ENCODE measurements at places on chromosomes 7 and 10. TPM values are rescaled to one million over a fixed set of nuclear protein-coding genes. Genes with fewer than 3 reads are reported as not detected.

DNA sequence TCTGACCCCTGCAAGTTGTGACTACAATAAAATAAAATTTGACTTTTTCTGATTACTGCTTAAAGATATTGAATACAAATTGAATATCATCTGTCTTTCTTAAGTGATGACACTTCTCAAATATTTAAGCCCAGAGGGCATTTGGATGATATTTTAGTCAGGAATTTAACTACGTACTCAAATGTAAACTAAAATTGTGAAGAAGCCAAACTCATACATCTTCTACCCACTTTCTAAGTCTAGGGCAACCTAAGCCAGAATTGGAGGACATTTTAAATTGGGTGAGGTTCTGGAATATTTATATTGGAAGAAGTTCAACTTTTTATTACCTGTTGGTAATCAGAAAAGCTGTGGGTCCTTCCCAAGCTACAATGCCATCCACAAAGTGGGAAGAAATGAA is 149.1 kb upstream of the WDR11 start:
- no peaks in the 10 kb centered on the region for H3K36me3 ChIP-seq
- no peak for DNase-seq
- H3K27me3 ChIP-seq: no peaks in the 10 kb centered on the region

- no peak for DNase-seq
- H3K4me3 ChIP-seq: no peak overlapping the region
- no peak overlapping the region for H3K27ac ChIP-seq
- H3K36me3 ChIP-seq: no peaks in the 10 kb centered on the region
- no peaks in the 10 kb centered on the region for H3K4me1 ChIP-seq
Observed at GRCh38 chr10:117884592-117884991, 162.1 kb downstream of the RAB11FIP2 start.

- no peaks in the 10 kb centered on the region for H3K36me3 ChIP-seq
- H3K4me1 ChIP-seq: no peaks in the 10 kb centered on the region
- no peak overlapping the region for H3K4me3 ChIP-seq
- H3K27ac ChIP-seq: no peak overlapping the region
- no peak for DNase-seq
Observed at GRCh38 chr7:157579425-157579824, 242.6 kb downstream of the DNAJB6 start.

DNA sequence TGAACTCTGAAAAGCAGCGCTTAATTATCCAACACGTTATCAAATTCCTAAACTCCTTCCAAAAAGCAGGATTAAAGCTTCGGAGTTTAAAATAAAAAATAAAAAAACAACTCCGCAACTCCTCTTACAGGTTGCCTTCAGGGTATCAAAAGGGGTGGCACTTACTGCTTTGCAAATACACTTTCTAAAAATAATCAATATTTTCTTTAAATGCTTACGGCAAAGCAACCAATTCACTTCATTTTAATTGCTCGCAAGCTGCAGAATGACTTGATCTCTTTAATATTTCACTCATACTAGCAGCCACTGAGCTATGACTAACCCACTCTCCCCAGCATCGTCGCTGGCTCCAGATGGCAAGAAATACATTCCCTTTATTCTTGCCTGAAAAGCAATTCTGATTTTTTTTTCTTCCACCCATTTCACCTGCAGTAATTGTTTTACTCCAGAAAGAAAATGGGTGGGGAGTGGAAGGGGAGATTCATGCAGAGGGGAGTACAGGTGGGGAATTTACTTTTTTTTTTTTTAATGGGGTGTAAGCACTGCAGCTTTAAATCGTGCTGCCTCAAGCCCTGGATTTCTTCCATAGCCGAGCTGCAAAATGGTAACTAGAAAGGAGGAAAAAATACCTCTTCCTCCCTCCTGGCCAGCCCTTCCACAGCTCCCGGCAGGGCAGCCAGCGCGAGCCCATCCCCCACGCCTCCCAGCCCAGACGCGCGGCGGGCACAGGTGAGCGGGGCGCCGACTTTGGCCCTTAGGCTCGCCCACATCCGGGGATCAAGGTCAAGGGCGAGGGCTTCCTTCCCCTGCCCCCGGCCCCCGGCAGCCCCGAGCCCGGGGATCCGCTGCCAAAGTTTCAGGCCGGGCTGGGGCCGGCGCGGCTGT is 54.2 kb upstream of the FHIP2A start:
- H3K27ac ChIP-seq: no peak overlapping the region
- DNase-seq: no peak
- no peaks in the 10 kb centered on the region for H3K27me3 ChIP-seq
- no peaks in the 10 kb centered on the region for H3K36me3 ChIP-seq
- H3K4me1 ChIP-seq: no peaks in the 10 kb centered on the region

GRCh38 chr7:130294314-130294713 is 1.4 kb downstream of the CPA4 start:
- H3K4me1 ChIP-seq: no peaks in the 10 kb centered on the region
- H3K36me3 ChIP-seq: no peaks in the 10 kb centered on the region
- no peak overlapping the region for H3K27ac ChIP-seq
- DNase-seq: no peak

DNA sequence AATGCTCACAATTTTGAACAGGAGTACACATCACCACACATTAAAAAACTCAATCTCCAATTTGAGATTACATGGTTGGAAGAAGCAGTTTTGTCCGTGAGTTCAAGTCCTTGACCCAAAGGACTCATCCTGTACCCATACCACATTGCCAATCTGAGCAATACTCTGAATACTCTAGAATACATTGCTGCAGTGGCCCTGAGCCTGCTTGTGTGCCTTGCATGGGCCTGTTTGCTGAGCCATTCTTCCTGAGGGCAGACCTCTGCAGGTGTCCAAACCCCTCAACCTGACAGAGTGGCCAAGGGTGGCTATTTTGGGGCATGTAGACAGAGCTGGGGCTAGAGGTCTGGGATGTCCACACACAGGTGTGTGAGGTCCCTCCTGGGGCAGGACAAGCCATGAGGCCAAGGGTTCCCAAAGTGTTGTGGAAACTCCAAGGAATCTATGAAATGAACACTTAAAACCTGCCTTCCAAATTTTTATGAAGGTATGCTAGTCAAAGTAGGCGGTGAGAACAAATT is 15.5 kb downstream of the AGMO start:
- no peaks in the 10 kb centered on the region for H3K36me3 ChIP-seq
- H3K27ac ChIP-seq: no peak overlapping the region
- no peaks in the 10 kb centered on the region for H3K4me1 ChIP-seq
- H3K4me3 ChIP-seq: no peak overlapping the region

GRCh38 chr7:38123494-38123893 is 54.6 kb upstream of the STARD3NL start:
- no peak overlapping the region for H3K27ac ChIP-seq
- H3K4me3 ChIP-seq: no peak overlapping the region
- no peaks in the 10 kb centered on the region for H3K36me3 ChIP-seq
- H3K27me3 ChIP-seq: no peaks in the 10 kb centered on the region
- DNase-seq: no peak

DNA sequence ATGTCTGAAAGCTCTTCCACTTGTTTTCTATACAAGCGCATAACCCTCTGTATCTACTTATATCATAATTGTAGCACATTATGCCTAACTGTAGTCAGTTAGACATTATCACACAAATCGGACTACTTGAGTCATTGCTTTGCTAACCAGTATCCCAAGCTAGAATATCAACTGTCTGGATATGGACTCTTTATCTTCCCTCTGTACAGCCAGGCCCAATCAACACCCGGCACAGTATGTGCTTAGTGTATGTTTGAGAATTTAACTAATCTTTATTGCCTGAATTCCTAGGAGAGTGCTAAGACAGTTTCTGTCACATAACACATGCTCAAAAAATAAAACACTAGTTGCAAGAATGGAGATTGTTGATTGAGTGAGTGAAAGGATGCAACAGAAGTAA is 211.2 kb downstream of the ARL4A start:
- no peaks in the 10 kb centered on the region for H3K36me3 ChIP-seq
- no peak for DNase-seq
- no peaks in the 10 kb centered on the region for H3K27me3 ChIP-seq
- no peak overlapping the region for H3K27ac ChIP-seq
- no peaks in the 10 kb centered on the region for H3K4me1 ChIP-seq
- no peak overlapping the region for H3K4me3 ChIP-seq

- no peak overlapping the region for H3K4me3 ChIP-seq
- DNase-seq: no peak
- no peaks in the 10 kb centered on the region for H3K27me3 ChIP-seq
Observed at GRCh38 chr7:29471444-29472138, 92.0 kb upstream of the PRR15 start.

- no peaks in the 10 kb centered on the region for H3K36me3 ChIP-seq
- no peaks in the 10 kb centered on the region for H3K27me3 ChIP-seq
- H3K4me3 ChIP-seq: no peak overlapping the region
- peaks cover 6% of the 10 kb centered on the region for H3K4me1 ChIP-seq
- no peak for DNase-seq
- peak overlapping the region; percentile 21 for H3K27ac ChIP-seq
Observed at GRCh38 chr7:130942211-130942964, 208.4 kb upstream of the KLF14 start.

DNA sequence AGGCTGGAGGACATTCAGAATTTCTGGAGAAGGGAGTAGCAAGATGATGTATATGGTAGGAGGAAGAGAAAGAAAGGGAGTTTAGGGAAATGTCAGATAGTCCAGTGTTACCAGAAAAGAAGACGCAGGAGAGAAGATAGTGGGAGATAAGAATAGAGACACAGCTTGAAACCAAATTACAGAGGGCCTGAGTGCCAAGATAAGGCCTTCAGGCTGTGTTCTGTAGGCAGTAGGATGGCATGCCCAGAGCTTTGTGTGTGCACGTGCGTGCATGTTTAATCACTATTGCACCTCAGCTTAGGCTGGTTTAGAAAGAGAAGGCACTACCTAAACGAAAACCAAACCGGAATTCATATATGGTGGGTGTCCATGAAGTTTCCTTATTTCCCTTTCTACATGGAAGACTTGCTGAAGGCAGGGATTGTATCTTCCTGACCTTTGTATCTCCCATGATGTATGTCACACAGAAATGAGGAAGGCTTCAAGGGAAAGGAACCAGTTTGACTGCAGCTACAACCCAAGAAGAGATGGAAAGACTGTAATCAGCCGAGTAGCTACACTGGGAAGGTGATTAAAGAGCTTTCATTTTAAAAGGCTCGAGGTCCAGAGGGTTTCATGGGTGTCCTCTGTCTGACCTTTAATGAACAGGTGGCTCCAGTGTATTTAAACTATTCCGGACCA is 35.8 kb upstream of the BHLHA15 start:
- H3K4me1 ChIP-seq: no peaks in the 10 kb centered on the region
- no peaks in the 10 kb centered on the region for H3K27me3 ChIP-seq
- H3K36me3 ChIP-seq: peaks cover 5% of the 10 kb centered on the region
- H3K27ac ChIP-seq: no peak overlapping the region

GRCh38 chr7:135074096-135074495 is 73.8 kb upstream of the TMEM140 start:
- H3K27ac ChIP-seq: no peak overlapping the region
- DNase-seq: no peak
- no peak overlapping the region for H3K4me3 ChIP-seq
- no peaks in the 10 kb centered on the region for H3K4me1 ChIP-seq
- no peaks in the 10 kb centered on the region for H3K27me3 ChIP-seq

DNA sequence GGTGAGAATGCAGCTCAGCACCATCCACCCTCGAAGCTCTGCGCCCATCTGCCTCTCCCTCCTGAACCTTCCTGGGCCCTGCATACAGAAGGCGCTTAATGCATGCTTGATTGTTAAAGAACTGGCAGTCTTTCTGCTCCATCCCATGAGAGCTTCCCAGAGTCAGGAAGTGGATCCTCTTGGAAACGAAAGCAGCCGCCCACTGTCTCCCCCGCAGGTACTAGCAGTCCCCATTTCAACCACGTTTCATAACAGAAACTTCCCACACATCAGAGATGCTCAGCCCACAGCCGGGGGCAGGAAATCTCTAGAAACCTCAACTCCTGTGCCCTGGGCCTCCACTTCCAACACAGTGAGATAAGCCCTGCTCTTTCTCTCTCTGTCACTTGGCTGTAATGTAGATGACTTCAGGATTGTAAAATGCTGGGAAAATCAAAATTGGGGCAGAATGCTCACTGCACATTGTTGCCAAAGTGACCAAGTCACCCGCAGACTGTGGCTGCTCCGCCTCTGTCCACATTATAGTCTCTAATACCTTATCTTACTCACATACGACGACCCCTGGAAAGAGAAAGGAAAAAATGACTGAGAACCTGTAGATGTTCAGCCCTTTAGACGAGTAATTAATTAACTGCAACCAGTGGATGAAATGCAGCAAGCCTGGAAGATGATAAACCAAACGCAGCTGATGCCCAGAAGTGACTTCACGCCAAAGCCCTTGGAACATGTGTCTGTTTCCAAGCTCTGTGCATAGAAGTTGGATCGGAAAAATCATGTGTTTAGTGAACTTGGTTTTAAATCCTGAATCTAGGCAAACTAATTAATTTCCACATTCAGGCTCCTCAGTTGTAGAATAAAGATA is 28.5 kb downstream of the GSDME start:
- H3K27me3 ChIP-seq: no peaks in the 10 kb centered on the region
- no peaks in the 10 kb centered on the region for H3K4me1 ChIP-seq
- H3K4me3 ChIP-seq: no peak overlapping the region

DNA sequence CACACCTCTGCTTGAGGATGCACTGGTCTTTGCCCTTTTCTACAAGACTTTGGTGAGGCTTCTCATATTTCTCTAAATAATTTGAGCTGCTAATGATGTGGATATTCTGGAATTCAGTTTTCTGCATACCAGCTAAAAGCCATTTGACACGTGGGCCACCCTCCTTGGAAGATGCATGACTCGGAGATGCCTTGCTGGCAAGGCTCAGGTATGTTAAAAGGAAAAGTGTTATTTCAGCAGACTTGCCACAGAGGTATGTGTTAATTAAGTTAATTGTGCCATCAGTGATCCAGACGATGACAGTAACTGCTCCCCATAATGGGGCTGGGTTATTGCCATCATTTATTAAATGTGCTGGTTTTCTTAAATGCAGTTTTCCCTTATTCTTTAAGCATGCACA is 8.8 kb upstream of the GFRA1 start:
- H3K4me3 ChIP-seq: no peak overlapping the region
- no peaks in the 10 kb centered on the region for H3K27me3 ChIP-seq

GRCh38 chr10:60521974-60522405 is 132.3 kb upstream of the ANK3 start:
- H3K4me1 ChIP-seq: no peaks in the 10 kb centered on the region
- no peak overlapping the region for H3K27ac ChIP-seq
- H3K27me3 ChIP-seq: no peaks in the 10 kb centered on the region
- H3K36me3 ChIP-seq: no peaks in the 10 kb centered on the region
- no peak for DNase-seq

- H3K27ac ChIP-seq: no peak overlapping the region
- H3K4me3 ChIP-seq: no peak overlapping the region
- H3K36me3 ChIP-seq: peaks cover 3% of the 10 kb centered on the region
- DNase-seq: no peak
Observed at GRCh38 chr10:90887555-90887954, 15.8 kb downstream of the RPP30 start.

GRCh38 chr10:113058523-113059370 is 108.7 kb downstream of the TCF7L2 start:
- H3K4me3 ChIP-seq: no peak overlapping the region
- no peaks in the 10 kb centered on the region for H3K36me3 ChIP-seq
- H3K4me1 ChIP-seq: peaks cover 17% of the 10 kb centered on the region
- H3K27me3 ChIP-seq: no peaks in the 10 kb centered on the region
- H3K27ac ChIP-seq: no peak overlapping the region
- DNase-seq: no peak

- no peak overlapping the region for H3K27ac ChIP-seq
- H3K4me1 ChIP-seq: no peaks in the 10 kb centered on the region
- H3K27me3 ChIP-seq: no peaks in the 10 kb centered on the region
- no peaks in the 10 kb centered on the region for H3K36me3 ChIP-seq
Observed at GRCh38 chr7:53458636-53459035, 423.2 kb downstream of the POM121L12 start.

Gene AP1S1
- 26.9 TPM for total RNA-seq

Gene LAMB1
- total RNA-seq: 120 TPM

Gene PPIF
- total RNA-seq: 16.8 TPM

Gene MMP21
- 0.16 TPM for total RNA-seq

Gene CCDC126
- total RNA-seq: 10.8 TPM

Gene GIMAP2
- total RNA-seq: 11.5 TPM

Gene CABCOCO1
- total RNA-seq: 0.26 TPM

Gene PAPSS2
- total RNA-seq: 42.9 TPM
